ENCODE measurements at places on chromosomes 2 and 18.

GRCh38 chr2:31235504-31235902, 1.6 kb downstream of the EHD3 start:
- peak; percentile 62 for DNase-seq

GRCh38 chr2:127614731-127615130, 31.2 kb upstream of the GPR17 start:
- no peak for DNase-seq

DNA sequence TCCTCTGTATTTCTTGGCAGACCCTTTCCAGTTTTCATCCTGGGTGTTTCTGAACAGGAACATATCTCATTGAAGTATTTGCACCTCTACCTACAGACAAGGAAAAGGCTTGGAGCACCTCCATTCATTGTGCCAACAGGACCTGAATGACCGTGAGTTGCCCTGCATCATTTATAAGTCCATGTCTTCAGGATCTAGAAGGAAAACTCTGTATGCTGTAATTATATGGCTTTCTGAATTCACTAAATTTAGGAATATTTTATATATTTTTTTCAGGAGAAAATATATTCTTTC, 402.3 kb upstream of the SLC14A2 start:
- no peak for DNase-seq

DNA sequence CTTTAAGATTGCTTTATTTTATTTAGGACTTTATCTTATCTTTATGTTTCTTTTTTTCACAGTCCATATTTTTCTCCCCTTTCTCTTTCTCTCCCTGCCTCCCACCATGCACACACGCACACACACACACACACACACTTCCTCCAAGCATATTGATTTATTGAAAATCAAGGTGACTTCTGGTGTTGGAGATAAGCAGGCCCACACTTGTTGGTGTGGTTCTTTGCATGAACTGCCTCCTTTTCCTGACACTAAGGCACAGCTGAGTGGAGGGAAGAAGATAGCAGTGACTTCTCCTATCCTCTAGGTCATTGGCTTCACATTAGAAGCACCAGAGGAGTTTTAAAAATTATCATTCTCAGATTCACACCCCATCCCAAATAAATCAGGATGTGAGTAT, 18.0 kb downstream of the TBR1 start:
- no peak for DNase-seq

- DNase-seq: no peak
Measured at GRCh38 chr2:150872756-150873395, 385.4 kb upstream of the RND3 start.

DNA sequence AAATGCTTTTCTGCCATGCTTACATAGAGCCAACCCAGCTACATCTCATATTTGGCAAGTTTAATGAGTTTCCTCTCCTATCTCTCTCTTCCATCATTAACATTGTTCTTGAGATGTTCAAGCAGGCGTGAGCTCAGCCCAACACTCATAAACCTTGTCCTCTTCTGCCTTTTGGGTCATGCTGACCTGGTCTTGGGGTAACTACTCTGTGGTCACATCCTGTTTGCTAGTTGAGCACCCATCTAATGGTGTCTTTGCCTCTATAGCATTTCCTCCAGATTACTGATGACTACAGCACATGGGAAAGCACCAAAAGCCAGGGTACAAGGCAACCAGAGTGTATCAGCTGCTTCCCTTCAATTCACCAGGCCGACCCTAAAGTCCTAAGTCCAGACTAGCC, 366.9 kb upstream of the HNRNPA3 start:
- DNase-seq: no peak

- DNase-seq: no peak
Measured at GRCh38 chr2:100192300-100192699, 49.9 kb upstream of the AFF3 start.

DNA sequence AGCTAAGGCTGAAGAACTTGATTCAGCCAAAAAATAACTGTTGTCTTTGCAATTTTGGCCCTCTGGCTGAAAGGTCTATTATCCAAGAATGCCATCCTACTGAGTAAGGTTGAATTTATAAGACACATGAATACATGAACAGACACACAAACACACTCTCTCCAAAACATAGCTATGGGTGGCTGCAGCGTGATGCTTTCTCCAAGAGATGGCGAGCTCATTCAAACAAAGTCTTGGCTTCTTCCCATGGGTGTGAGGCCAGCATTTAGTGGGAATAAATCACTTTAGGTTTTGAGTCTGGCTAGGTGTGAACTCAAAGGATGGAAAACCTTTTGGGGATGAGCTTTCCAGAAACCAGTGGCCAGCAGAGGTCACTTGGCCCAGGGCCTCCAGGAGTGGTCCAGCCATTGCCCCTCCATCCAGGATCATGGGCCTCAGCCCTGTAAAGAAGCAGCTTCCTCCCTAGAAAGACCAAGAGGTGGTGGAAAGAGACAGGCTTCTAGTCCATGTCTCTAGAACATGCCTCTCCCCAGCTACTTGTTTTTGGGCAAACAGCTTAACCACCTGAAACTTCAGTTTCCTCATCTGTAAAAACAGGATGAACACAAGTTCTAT, 11.0 kb upstream of the OSR1 start:
- DNase-seq: no peak

- no peak for DNase-seq
Measured at GRCh38 chr18:34909637-34910364, 131.4 kb upstream of the MAPRE2 start.

DNA sequence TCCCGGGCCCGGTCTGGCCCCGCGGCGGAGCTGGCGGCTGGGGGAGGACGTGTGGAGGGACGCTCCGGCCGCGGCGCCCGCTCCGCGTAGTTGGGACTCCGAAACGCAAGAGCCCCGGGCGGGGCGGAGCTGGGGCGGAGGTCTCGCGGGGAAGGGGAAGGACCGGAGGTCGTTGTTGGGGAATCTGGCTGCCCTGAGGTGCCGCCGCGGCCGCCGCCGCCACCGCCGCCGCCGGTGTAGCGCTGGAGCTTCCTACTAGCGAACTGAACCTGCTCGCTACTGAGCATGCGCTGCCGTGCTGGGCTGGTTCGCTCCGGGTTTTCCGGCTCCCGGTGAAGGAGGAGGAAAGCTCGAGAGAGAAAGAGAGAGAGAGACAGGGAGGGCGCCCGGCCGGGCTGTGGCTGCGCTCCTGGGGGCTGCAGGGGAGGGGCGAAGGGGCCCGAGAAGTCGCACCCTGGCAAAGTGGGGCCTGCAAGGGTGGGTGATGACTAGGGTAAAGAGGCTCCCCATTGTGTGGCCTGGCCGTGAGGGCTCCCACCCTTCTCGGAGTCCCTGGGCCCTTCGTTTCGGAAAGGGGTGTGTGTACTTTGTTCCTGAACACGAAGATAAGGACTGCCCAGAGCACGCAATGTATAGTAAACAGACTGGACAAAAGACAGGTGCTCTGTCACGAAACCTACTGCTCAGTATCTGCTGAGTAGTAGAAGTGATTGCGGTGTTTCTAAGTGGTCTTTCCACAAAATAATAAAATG, at the start of gene SOS1:
SOS1 (minus strand) TSS at position 281 of the 752 bp plus-strand sequence. CDS start 629 bp downstream, outside the sequence.
- DNase-seq: peak; percentile 94

DNA sequence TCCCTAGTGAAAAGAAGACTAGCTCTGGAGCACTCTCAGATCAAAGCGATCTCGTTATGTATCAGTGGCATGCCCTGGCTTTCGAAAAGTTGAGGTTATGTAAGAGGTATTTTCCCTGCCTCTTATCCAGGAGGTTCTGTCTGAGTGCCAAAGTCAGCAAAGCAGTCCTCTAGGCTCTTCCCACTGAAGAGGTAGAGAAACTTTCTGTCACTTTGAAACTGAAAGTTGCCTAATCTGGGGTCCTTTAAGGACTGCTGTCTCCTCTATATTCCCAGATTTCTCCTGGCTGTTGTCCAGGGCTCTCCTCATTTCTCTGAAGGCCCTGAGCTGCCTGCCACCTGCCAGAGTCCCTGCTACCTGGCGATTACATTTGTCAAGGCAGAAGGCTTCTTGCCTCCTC, 96.3 kb downstream of the B3GNT2 start:
- peak; percentile 43 for DNase-seq

DNA sequence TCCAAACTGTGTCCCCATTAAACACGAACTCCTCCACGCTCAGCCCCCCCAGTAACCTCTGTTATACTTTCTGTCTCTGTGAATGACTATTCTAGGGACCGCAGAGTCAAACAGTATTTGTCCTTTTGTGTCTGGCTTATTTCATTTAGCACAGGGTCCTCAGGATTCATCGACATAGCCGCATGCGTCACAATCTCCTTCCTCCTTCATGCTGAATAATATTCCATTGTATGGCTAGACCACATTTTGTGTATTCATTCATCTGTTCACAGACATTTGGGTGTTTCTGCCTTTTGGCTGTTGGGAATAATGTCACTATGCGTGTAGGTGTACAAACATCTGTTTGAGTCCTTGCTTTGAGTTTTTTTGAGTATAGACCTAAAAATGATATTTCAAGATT, 80.9 kb downstream of the SH3RF3 start:
- DNase-seq: no peak

DNA sequence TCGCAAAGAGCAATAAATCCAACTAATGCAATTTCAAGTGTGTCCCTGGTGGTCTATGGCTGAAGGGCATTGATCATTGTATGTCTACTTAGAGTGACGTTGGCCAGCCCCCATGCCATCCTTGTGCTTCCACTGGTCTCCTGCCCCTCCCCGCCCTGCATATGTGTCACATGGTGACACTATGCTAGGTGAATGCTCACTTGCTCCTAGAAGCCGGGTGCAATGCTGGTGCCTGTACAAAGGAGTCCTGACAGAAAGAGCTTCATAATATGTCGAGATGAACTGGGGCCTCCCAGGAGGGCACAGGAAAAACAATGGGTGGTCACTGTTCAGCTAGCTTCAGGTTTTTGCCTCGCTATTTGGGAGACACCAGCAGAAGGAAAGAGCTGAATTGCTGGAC, 5.9 kb upstream of the TRABD2A start:
- DNase-seq: no peak

DNA sequence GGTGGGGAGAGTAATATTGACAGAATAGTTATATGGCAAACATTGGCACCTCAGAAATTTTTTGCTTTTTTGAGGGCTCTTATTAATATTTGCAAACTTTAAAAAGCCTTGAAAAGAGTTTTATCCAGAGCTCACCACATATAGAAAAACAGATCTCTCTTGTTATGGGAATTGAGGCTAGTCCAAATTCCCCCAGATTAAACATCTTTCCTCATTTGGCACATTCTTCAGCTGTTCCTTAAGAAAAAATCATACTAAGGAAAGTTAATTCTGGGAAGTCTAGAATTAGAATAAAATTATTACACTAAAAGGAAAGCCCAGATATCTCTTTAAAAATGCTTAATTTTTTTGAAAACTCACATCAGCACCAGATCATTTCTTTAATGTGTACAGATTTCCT, 5.6 kb downstream of the TFPI start:
- DNase-seq: no peak

DNA sequence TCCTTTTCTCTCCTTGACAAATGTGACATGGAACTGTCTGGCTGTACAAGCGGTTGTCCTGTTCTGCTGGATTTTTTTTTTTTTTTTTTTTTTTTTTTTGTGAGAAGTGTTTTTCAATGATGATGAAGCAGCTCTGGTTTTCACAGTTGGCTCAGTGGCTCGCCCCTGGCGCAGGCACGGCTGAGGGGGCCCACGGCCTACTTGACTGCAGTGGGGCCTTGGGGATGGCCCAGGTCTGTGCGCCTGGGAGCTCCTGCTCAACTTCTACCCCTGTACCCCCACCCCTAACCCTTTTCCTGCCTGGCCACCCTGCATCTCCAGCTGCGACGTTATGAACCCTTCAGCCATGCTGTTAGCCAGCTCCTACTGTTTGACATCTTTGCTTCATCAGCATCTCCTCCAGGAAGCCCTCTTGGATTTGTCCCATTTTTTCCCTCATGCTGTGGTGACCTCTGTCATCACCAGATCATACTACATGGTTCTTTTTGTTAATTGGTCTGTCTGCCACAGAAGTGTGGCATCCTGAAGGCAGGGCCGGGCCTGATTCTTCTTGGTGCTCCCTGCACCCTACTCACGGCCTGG, 167.9 kb downstream of the INHBB start:
- no peak for DNase-seq

DNA sequence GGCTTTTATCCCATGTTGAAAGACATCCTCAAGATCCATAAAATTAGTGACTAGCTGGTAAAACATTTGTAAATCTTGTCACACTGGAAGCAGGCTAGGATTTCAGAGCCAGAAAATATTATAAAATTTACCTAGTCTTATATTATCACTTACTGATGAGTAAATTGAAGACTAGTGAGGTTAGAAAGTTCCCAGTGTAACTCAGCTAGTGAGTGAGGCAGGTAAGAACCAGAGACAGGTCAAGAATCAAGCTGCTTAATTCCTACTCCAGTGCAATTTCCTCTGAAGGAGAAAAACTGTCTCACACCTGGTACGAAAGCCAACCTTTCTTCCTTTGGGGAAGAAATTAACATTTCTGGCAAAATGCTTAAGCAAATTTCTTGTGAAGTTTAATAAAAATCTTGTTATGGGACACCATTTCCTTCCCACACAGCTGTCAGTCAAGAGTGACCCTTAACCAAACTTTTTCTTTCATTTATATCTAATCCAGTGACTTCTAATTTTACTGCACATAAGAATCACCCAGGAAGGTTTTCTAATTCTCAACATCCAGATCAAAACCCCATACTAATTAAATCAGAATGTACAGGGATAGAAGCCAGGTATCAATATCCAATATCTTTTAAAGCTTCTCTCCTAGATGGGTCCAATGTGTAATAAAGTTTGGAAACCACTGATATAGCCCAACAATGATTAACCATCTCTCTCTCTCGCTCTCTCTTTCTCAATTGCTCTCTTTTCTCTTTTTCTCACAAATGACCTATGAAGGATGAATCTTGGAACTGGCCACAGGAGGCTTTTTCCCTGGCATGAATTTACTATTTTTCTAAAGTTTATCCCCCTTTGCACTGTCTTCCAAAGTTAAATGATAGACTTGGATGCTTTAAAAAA, 264.3 kb upstream of the SLC39A10 start:
- no peak for DNase-seq

- DNase-seq: no peak
Measured at GRCh38 chr2:62393293-62393692, 112.7 kb downstream of the TMEM17 start.

- DNase-seq: peak; percentile 12
Measured at GRCh38 chr2:228417526-228417925, 236.0 kb upstream of the SPHKAP start.

All from urothelium cell line (cell line).